ENCODE measurements at places on chromosomes 4 and X. TPM values are rescaled to one million over a fixed set of nuclear protein-coding genes. Genes with fewer than 3 reads are reported as not detected.

The GBA3 gene
- under 0.01 TPM for total RNA-seq

The FGF2 gene
- total RNA-seq: 14.8 TPM

The ZCCHC12 gene
- not detected for total RNA-seq

The BMP3 gene
- total RNA-seq: 0.38 TPM

The TSPAN5 gene
- total RNA-seq: 13.7 TPM

The UGT2B15 gene
- total RNA-seq: not detected

The CASP6 gene
- total RNA-seq: 27.7 TPM

The LRCH2 gene
- total RNA-seq: 0.26 TPM

The HSFX1 gene
- 0.53 TPM for total RNA-seq

The TRMT44 gene
- 10.0 TPM for total RNA-seq

The MAP9 gene
- total RNA-seq: 4.2 TPM
